ENCODE measurements at places on chromosomes 6 and 20. TPM values are rescaled to one million over a fixed set of nuclear protein-coding genes. Genes with fewer than 3 reads are reported as not detected.

- DNase-seq, result no peak
Observed at GRCh38 chr6:106308985-106309384, 16.6 kb downstream of the ATG5 start.

DNA sequence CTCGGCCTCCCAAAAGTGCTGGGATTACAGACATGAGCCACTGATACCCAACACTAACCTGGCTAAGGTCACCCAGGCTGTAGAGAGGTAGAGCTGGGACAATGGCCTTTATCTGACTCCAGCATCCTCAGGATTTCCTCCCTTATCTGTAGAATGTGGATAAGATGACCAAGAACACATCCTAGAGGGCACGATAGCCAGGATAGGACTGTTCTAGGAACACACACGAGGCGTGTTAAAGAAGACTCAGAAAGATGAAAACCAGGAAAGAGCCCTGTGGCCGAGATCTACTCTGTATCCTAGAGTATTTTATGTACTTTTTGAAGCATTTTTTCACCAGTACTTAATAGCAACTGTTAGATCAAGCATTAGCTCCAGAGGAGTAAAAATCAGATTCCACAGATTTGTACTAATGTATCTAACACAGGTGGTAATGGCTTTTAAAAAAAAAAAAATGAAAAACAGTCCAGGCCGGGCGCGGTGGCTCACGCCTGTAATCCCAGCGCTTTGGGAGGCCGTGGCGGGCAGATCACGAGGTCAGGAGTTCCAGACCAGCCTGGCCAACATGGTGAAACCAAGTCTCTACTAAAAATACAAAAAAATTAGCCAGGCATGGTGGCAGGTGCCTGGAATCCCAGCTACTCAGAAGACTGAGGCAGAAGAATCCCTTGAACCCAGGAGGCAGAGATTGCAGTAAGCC is 17.3 kb downstream of the PPP1R10 start:
- no peak for DNase-seq

The RIN2 gene
- total RNA-seq, result not detected

GRCh38 chr6:48564036-48564820 is 453.2 kb upstream of the PTCHD4 start:
- DNase-seq, result no peak

- DNase-seq, result no peak
Observed at GRCh38 chr20:38866265-38867061, 59.8 kb upstream of the FAM83D start.

The GATA5 gene
- not detected for total RNA-seq

DNA sequence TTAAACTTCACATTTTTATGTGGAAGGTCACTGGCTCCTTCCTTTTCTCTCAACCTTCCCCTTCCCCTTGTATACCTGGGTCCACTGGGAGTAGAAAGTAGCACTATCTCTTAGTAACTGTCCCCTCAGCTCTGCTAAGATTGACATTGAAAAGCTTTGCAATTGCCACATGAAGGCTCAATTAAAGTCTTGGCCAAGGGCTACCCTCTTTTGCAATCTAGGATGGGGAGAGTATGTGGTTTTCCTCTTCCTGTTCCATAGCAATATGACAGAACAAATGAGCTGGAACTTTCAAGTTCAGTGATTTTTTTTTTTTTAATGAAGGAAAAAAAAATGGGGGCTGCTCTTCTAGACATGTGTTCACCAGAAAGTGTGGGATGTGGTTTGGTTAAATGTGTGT is 37.1 kb downstream of the PROKR2 start:
- no peak for DNase-seq

- no peak for DNase-seq
Observed at GRCh38 chr6:50707652-50708300, 5.5 kb upstream of the TFAP2D start.

- no peak for DNase-seq
Observed at GRCh38 chr6:51459958-51460357, 627.5 kb downstream of the PKHD1 start.

- DNase-seq, result no peak
Observed at GRCh38 chr6:151733680-151734320, 73.7 kb upstream of the ESR1 start.

Data from CD8-positive, alpha-beta T cell (primary cell).